Fibroblast of the conjunctiva (primary cell): ENCODE measurements at places on chromosomes 16 and 17.
A peak's percentile ranks its signal among the peaks of the same experiment; 100 is the strongest.

- no peak for DNase-seq
Observed at GRCh38 chr17:67248291-67248690, 3.3 kb upstream of the HELZ start.

GRCh38 chr16:25148568-25149215 is 37.1 kb downstream of the LCMT1 start:
- no peak for DNase-seq

DNA sequence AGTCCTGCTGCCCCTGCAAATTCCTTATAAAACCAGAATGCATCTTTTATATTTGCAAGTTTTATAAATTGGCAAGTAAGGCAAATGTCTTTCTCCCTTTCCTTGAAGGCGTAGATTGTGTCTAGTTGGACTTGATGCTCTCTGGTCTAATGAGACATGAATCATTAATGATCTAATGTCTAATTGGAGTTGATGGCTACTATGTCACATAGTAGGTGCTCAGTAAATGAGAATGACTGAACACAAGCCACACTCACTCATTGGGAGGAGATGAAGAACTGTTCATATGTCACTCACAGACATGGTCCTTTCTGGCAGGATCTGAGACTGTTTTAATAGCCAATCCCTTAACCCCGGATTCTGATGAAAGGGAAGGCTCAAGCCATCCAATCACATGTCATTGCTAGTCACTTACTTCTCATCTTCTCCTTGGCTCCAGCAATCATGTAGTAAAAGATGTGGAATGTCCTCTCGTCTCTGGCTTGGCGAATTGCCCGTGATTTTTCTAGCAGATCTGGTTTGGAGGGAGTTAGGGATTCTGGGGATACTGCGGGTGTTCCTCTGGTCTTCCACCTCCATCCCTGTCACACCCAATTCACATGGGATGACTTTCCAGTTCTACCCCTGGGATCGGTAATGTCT is 81.0 kb downstream of the MYH11 start:
- DNase-seq = no peak

DNA sequence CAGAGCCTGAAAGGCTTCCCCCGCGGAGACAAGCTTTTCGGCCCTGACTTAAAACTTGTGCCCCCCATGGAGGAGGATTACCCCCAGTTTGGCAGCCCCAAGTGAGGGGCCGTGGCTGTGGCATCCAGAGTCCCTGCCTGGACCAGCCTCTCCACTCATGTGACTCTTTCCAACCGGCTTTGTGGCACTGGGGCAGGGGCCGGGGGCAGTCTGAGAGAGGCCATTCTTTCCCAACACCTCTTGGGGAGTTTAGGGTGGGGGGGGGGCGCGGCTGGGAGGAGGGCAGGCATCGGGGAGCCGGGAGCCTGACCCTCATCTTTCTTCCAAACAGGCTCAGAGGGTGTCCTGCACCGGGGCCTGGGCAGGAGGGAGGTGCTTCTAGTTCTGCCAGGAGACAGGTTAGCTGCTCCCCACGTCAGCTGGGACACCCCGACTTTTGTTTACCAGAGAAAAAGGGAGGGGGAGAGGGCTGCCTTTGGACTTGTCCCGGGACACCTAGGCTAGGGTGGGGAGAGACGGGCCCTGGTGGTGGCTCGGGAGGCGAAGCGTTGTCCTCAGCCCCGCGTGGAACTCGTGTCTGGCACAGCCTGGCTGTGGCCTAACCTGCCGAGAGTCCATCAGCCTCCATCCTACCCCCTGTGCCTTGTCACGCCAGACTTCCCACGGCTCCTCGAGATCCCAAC is 7.3 kb upstream of the SERPINF1 start:
- DNase-seq = no peak

DNA sequence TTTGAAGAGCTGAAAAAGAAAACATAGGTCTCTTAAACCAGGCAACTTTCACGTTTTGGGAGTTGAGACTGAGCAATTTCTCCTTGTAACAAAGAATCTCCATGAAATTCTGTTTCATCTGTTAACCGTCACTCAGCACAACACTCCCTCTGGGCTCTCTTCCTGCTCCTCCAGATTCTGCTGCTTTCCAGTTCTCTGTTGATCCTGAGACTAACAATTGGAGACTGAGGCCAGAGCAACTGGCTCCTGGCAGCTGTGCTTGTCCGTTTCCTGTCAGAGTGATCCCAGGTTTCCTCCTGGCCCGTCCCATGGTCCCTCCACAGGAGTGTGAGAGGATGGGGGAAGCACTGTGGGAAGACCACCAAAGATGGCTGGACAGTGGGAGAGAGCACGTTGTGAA is 32.5 kb downstream of the IST1 start:
- no peak for DNase-seq

GRCh38 chr16:1428511-1428910 is 2.4 kb upstream of the PERCC1 start:
- DNase-seq = no peak

DNA sequence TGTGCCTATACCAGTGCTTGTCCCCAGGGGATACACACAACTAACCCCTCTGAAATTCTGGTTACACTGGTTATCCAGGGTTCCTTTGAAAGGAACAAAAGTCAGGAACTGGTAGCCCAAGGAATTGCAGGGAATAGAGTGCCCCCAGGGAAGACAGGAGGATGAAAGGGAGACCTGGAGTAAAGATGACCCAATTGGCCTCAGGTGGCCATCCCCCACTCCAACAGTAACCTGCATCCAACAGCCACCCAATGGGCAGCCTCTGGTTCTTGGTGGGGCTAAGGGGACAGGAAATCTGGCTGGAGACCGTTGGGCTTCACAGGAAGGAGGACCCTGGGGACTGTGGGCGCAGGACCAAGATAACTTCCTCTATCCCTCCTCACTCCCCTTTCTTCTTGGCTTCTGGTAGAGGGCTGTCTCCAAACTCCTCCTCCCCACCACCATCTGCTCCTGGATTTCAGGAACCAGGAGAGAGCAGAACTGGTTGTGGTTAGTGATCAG is 826 bp upstream of the MPO start:
- no peak for DNase-seq

GRCh38 chr16:49552313-49552928 is 178.8 kb downstream of the C16orf78 start:
- no peak for DNase-seq

DNA sequence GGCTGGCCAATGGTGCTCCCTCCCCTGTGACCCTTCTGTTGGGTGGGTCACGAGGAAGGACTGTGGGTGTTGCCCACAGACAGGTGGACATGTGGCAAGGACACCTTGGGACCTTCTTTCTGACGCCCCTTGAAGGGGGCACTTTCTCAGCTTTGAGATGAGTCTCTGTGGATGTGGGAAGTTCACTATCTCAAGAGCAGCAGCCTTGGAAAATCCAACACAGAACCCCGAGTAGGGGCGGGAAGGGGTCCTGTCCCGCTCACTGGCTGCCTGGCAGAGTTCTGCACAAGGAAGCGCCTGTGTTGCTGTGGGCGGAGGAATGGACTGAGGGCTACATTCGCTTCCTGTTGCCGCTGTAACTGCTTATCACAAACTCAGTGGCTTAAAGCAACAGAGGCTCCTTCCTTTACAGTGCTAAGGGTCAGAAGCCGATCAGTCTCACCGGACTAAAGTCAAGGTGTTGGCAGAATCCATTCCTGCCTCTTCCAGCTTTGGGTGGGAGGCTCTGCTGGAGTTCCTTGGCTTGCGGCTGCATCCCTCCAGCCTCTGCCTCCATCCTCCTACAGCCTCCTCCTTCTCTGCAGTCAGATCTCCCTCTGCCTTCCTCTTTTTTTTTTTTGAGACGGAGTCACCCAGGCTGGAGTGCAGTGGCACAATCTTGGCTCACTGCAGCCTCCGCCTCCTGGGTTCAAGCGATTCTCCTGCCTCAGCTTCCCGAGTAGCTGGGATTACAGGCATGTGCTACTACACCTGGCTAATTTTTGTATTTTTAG is 305.2 kb downstream of the SEC14L1 start:
- no peak for DNase-seq

DNA sequence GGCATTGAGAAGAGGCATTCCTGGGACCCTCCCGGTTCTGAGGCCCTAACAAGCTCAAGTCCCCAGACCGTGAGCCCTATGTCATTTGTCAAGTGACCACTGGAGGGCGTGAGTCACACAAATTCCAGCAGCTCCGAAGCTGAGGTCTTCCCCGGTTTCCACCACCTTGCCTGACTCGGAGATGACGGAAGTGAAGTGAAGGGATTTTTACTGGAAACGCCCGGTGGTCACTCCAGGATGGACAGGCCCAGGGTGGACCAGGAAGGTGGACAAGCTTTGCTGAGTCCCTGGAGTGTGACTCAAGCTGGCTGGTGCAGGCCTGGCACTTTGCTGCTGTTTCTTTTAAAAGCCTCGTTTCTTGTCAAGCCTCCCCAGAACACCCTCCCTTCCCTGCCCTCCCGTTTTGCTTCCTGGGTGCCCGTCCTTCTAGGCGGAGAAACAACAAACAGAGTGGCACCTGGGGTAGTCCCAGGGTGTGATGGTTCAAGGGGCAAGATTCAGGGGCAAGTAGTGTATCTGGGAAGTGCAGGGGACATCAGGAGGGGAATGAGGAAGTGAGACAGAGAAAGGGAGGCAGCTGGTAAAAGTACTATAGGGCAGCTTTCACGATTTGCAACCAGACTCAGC is 5.3 kb upstream of the NOS2 start:
- peak; percentile 87 for DNase-seq

DNA sequence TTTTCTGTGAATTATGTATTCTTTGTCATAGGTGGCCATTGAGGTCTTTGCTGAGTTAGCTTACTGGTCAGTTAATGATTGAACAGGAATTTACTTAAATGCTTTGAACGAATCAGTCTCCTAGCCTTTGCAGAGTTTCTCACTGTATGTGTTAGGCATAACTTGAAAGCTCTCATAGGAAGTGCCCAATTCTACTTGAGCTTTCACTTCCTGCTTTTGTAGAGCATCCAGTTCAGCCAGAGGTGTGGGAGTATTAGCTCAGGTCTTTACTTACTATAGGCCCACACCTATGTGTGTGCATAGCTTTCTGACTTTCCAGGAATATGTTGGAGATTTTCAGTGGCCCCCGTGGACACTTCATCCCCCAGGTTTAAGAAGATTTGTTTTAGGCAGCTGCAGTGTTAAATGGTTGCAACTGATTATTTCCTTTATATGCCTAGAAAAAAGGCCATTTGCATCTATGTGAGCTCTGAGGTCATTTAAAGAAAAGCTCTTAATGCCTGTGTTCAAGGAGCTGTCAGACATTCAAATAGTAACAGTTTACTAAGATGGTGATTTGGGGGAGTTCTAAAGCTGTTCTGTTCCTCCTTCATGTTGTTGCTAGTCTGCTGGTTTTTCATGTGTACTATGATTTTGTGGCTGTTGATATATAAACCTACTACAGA is 62.3 kb downstream of the PHKB start:
- DNase-seq = no peak

GRCh38 chr17:83177611-83178532 is 98.5 kb downstream of the METRNL start:
- DNase-seq = no peak

DNA sequence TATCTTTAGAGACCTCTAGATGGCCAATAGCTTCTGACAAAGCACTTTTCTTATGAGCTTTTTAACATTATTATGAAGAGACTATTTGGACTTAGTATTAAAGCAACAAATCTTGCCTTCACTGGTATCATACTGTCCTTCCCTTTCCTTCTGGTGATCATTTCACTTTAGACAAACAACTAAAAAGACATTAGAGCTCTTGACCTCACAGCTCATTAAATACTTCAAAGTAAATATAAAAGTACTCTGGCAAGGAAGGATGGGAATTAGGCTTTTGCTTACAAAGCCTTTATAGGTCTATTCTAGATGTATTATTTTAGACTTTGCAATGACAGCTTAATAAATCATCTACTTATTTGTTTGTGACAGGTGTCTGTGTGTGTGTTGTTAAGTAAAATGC is 11.1 kb downstream of the STXBP4 start:
- no peak for DNase-seq

DNA sequence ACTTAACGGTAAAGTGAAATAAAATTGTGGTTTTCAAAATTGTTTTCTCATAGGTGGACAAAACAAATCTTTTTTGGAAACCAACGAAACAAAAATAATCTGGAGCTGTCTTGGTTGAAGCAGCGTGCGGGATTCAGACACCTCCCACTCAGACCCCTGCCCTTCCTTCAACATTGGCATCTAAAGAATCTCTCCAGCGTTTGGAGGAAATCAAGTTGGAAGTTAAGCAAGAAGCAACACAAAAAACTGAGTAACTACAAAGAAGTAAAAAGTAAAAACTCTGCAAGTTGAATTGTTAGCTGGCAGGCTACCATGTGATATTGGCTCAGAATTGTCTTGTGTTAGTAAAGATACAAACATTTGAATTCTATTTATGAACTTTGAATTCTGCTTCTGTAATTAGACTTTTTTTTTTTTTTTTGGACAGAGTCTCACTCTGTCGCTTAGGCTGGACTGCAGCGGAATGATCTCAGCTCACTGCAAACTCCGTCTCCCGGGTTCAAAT is 361.0 kb upstream of the PMFBP1 start:
- no peak for DNase-seq

- no peak for DNase-seq
Observed at GRCh38 chr16:2516391-2517240, 2.9 kb downstream of the ATP6V0C start.

DNA sequence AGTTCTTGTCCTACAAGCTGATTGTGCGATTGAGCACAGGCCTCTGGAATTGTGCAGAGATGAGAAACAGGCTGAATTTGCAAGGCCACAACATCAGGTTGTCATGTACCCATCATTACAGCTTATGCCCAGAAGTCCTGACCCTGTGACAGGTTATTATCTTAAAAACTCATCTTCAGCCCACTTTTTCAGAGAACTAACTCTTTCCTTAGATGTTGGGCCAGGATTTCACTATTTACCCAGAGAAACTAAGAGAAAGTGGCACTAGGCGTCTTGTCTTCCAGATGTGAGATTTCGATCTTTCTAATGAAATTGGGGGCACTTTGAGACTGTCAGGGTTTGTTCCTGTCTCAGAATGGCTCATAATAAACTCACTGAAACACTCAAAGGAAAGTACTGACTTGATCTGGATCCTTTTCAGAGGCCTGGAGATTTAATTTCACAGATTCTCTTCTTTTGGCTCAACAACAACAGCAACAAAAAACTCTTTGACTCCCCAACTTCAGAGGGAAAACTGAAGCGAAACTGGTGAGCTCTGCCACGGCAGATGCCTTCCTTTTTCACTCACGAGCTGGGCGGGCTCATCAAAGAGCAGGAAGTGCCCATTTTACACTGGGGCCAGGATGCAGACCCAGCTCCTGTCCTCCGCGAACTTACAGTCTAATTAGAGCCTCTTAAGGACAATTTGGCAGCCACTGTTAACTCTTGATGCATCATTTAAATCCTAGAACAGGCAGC is 17.7 kb upstream of the SLC12A3 start:
- DNase-seq = no peak

GRCh38 chr16:10577305-10578202 is 2.8 kb downstream of the EMP2 start:
- DNase-seq = no peak
